ENCODE measurements at places on chromosomes 6 and 20.

- H3K27me3 ChIP-seq, result no peaks in the 10 kb centered on the region
- H3K36me3 ChIP-seq, result peaks cover 6% of the 10 kb centered on the region
- H3K27ac ChIP-seq, result no peak overlapping the region
- no peak for DNase-seq
- no peak overlapping the region for H3K4me3 ChIP-seq
- peaks cover 2% of the 10 kb centered on the region for H3K4me1 ChIP-seq
Observed at GRCh38 chr20:3358676-3359340, 48.7 kb downstream of the DNAAF9 start.

- peaks cover 60% of the 10 kb centered on the region for H3K27me3 ChIP-seq
- H3K36me3 ChIP-seq, result peaks cover 2% of the 10 kb centered on the region
- DNase-seq, result no peak
- peaks cover 22% of the 10 kb centered on the region for H3K4me1 ChIP-seq
Observed at GRCh38 chr20:49766979-49767521, 45.6 kb upstream of the SLC9A8 start.

DNA sequence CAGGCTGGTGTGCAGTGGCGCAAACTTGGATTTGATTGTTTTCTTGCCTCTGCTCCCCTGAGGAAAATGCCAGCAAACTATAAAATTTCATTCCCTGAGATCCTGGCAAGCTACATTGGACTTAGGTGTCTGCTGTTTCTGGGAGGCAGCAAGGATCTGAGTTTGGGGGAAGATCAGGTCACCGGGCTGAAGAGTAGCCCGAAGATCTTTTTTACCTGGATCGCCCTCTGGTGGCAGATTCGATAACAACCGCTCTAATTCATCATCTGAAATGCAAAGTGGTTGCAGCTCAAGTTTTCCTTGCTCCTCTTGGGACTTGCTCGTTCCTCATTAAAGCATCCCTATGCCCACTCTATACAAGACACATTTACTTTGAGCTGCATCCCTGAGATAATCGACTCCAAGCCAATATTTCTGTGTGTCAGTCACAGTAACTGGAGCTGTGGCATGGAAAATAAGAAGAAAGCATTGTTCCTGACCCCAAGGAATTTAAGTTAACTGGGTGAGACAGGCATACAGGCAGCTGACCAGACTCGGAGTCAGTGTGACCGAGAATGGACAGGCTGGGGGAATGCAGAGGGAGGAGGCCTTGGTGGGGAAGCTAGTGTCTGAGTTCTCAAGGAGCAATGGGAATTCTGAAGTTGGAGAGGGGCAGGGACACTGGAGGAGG, 131.8 kb upstream of the PROKR2 start:
- no peak overlapping the region for H3K27ac ChIP-seq
- no peaks in the 10 kb centered on the region for H3K4me1 ChIP-seq
- no peak overlapping the region for H3K4me3 ChIP-seq
- H3K27me3 ChIP-seq, result peaks cover 59% of the 10 kb centered on the region
- no peaks in the 10 kb centered on the region for H3K36me3 ChIP-seq

GRCh38 chr20:44614525-44614924, 32.1 kb downstream of the PKIG start:
- no peak for DNase-seq
- no peaks in the 10 kb centered on the region for H3K27me3 ChIP-seq
- H3K27ac ChIP-seq, result peak overlapping the region; percentile 88
- H3K4me3 ChIP-seq, result no peak overlapping the region
- peaks cover 37% of the 10 kb centered on the region for H3K4me1 ChIP-seq

GRCh38 chr6:55450005-55450404, 122.7 kb downstream of the GFRAL start:
- H3K27ac ChIP-seq, result no peak overlapping the region
- H3K4me3 ChIP-seq, result no peak overlapping the region

- no peak overlapping the region for H3K27ac ChIP-seq
- no peaks in the 10 kb centered on the region for H3K27me3 ChIP-seq
- peaks cover 1% of the 10 kb centered on the region for H3K36me3 ChIP-seq
- no peak overlapping the region for H3K4me3 ChIP-seq
- DNase-seq, result no peak
- H3K4me1 ChIP-seq, result peaks cover 31% of the 10 kb centered on the region
Observed at GRCh38 chr6:90406957-90407356, 110.3 kb upstream of the BACH2 start.

GRCh38 chr20:63226042-63226943, 9.4 kb upstream of the BIRC7 start:
- peaks cover 3% of the 10 kb centered on the region for H3K4me1 ChIP-seq
- no peak overlapping the region for H3K4me3 ChIP-seq
- no peak for DNase-seq
- no peak overlapping the region for H3K27ac ChIP-seq

- no peaks in the 10 kb centered on the region for H3K27me3 ChIP-seq
- H3K4me1 ChIP-seq, result peaks cover 25% of the 10 kb centered on the region
- H3K36me3 ChIP-seq, result no peaks in the 10 kb centered on the region
- no peak for DNase-seq
Observed at GRCh38 chr6:155420492-155420891, 35.1 kb downstream of the NOX3 start.

GRCh38 chr6:144566868-144567615, 281.9 kb downstream of the UTRN start:
- no peak overlapping the region for H3K4me3 ChIP-seq
- H3K27ac ChIP-seq, result no peak overlapping the region
- H3K4me1 ChIP-seq, result no peaks in the 10 kb centered on the region

DNA sequence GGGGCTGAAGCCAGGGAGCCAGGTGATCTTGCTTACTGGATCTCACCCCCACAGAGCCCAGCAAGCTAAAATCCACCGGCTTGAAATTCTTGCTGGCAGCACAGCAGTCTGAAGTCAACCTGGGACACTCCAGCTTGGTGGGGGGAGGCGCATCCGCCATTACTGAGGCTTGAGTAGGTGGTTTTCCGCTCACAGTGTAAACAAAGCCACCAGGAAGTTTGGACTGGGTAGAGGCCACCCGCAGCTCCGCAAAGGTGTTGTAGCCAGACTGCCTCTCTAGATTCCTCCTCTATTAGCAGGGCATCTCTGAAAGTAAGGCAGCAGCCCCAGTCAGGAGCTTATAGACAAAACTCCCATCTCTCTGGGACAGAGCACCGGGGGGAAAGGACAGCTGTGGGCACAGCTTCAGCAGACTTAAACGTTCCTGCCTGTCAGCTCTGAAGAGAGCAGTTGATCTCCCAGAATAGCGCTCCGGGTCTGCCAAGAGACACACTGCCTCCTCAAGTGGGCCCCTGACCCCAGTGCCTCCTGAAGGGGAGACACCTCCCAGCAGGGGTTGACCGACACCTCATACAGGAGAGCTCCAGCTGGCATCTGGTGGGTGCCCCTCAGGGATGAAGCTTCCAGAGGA, 206.3 kb upstream of the KHDRBS2 start:
- H3K36me3 ChIP-seq, result no peaks in the 10 kb centered on the region
- H3K4me1 ChIP-seq, result no peaks in the 10 kb centered on the region
- no peak for DNase-seq
- H3K27me3 ChIP-seq, result no peaks in the 10 kb centered on the region
